ENCODE measurements at places on chromosomes 5 and 9. TPM values are rescaled to one million over a fixed set of nuclear protein-coding genes. Genes with fewer than 3 reads are reported as not detected.

The MELK gene
- total RNA-seq = not detected

The ARHGEF28 gene
- total RNA-seq = 16.9 TPM

The TAF11L14 gene
- not detected for total RNA-seq

The GRHPR gene
- 130 TPM for total RNA-seq

The ISL1 gene
- total RNA-seq = not detected

The CDH6 gene
- 10.0 TPM for total RNA-seq

The BTNL9 gene
- 12.7 TPM for total RNA-seq

The C9 gene
- not detected for total RNA-seq

The MSX2 gene
- 0.81 TPM for total RNA-seq

The OR1J2 gene
- not detected for total RNA-seq

The C9orf50 gene
- total RNA-seq = 0.27 TPM

The MYOT gene
- total RNA-seq = 34.6 TPM

The SOHLH1 gene
- total RNA-seq = not detected

The LTC4S gene
- total RNA-seq = 8.8 TPM

The PCDHB4 gene
- 5.5 TPM for total RNA-seq

The ARHGEF37 gene
- 22.3 TPM for total RNA-seq

The C5orf34 gene
- total RNA-seq = 1.2 TPM

The PCDHB9 gene
- total RNA-seq = 10.9 TPM

The TAF1L gene
- total RNA-seq = not detected

The CARD6 gene
- 4.8 TPM for total RNA-seq

The WNK2 gene
- total RNA-seq = 38.9 TPM

The SPATA31A7 gene
- total RNA-seq = not detected

The KCNIP1 gene
- 1.6 TPM for total RNA-seq

The TNFSF15 gene
- total RNA-seq = 0.16 TPM

The MOB3B gene
- 11.1 TPM for total RNA-seq

The PPP1R26 gene
- 10.9 TPM for total RNA-seq

The SLC1A3 gene
- total RNA-seq = 8.9 TPM

The TPPP gene
- total RNA-seq = 35.4 TPM

The CHSY3 gene
- 3.4 TPM for total RNA-seq

The MEGF10 gene
- 1.6 TPM for total RNA-seq

The ADAMTS2 gene
- 24.8 TPM for total RNA-seq

The IQGAP2 gene
- 22.1 TPM for total RNA-seq

The PCDHB12 gene
- 0.67 TPM for total RNA-seq

The LAMC3 gene
- total RNA-seq = 0.78 TPM

The CLIC3 gene
- 5.4 TPM for total RNA-seq

The ACOT12 gene
- total RNA-seq = not detected

The LURAP1L gene
- 18.5 TPM for total RNA-seq
